SK-MEL-5 (cell line): ENCODE measurements at places on chromosomes 7 and 10.

DNA sequence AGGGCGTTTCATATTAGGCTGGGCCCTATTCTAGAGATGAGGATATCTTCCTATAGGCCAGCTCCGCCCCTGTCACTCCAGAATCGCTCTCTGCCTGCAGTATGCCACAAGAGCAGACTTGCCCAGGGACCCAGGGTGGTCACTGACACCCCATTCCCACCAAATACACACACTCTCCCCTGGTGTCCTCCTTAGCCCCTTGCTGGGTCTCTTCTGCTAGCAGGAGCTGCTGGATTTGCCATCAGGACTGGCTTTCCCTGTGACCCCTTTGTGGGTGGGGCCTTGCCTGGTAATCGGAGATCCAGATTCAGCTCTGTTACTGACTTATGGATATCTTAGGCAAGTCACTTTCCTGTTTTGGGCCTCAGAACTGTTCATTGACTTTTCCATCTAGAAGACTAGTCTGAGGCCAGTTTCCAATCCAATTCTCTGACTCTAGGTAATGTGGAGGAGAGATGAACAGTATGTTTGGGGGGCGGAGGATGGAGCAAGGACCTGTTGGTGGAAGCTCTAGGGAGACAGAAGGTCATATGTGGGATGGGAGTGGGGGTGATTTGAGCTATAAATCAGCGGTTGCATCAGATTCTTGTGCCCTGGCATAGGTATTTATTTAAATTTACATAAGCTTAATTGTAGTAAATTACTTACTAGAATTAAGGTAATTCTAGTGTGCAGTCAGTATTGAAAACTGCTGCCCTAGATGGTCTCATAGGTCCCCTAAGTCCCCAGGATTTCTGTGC is 1.6 kb downstream of the TSPAN15 start:
- DNase-seq, result no peak

GRCh38 chr7:84624927-84625326 is 430.3 kb upstream of the SEMA3A start:
- DNase-seq, result no peak

GRCh38 chr10:117934477-117934876 is 112.3 kb downstream of the RAB11FIP2 start:
- DNase-seq, result no peak

DNA sequence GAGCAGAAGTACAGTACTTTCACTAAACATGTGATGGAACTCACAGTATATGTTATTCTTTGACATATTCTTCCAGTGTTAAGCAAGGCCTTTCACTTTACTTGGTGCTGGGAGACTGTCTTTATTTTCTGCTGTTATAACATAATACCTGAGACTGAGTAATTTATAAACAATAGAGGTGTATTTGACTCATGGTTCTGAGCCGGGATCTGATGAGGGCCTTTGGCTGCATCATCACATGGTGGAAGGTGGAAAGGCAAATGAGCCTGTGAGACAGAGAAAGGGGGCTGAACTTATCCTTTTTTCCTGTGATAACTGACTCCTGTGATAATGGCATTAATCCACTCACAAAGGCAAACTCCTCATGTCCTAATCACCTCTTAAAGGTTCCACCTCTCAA is 1.4 kb downstream of the SUPV3L1 start:
- DNase-seq, result no peak

GRCh38 chr10:98170249-98171117 is 36.0 kb downstream of the R3HCC1L start:
- DNase-seq, result peak; percentile 65

DNA sequence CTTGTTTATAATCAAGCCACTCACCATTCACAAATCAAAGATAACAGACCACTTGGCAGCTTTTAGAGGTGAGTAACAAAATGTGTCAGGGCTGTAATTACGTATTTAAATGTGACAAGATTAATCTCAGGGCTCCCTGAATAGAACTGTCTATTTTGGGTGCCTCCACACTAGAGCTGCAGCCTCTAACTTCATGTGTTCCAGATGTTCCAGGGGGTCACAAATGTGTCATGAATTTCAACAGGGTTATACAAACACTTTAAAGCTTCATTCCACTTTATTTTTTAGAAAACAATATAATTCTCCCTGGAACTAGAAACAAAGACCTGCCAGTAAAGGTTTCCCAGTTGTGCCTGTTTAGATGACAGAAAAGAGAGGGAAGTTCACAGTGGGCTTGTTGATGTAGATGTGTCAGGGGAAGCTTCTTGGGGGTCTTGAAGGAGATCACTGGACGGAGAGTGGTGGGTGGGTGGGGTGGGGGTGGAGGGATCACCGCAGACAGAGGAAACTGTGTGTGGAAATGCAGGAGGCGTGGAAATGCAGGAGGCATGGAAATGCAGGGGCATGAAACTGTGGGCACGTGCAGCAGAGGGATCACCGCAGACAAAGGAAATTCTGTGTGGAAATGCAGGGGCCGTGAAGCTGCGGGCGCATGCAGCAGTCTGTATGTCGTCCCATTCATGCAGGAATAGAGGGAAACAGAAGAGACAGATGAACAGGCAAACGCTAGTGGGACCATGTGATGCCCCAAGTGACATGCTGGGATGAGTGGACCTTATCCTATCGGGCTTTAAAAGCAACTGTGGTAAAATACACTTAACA is 42.0 kb upstream of the TRIL start:
- DNase-seq, result peak; percentile 39

DNA sequence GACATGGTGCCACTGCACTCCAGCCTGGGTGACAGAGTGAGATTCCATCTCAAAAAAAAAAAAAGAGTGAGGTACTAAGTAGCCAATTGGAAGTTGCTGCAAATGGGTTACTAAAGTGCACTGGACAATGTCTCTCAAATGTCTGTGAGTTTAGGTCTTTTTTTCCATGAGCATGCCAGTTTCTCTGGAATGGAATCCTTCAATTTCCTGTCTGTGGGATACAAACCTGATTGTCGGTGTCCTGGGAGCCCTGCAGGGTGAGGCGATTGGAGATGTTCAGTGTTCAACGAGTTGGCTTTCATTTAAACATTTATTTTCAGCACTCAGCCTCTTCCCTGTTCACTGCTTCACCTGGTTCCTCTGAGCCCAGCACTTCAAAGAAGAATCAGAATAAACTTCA is 5.3 kb upstream of the CALD1 start:
- no peak for DNase-seq
